Activated naive CD8-positive, alpha-beta T cell treated with anti-CD3 and anti-CD28 coated beads for 36 hours (primary cell): ENCODE measurements at places on chromosomes 13 and 19.
A peak's percentile ranks its signal among the peaks of the same experiment; 100 is the strongest.

GRCh38 chr13:24033527-24034302 is 126.8 kb upstream of the SPATA13 start:
- DNase-seq: no peak

DNA sequence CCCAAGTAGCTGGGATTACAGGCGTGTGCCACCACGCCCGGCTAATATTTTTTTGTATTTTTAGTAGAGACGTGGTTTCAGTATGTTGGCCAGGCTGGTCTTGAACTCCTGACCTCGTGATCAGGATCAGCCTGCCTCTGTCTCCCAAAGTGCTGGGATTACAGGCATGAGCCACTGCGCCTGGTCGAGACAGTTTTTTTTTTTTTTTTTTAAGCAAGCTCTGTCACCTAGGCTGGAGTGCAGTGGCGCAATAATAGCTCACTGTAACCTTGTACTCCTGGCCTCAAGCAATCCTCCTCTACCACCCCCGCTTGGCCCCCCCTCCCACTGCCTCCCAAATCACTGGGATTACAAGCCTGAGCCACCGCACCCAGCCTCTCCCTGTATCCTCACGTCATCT is 6.4 kb upstream of the MAP2K7 start:
- no peak for DNase-seq

- no peak for DNase-seq
These were observed 30.4 kb upstream of the TMEM255B start for GRCh38 chr13:113728571-113729054.

- DNase-seq: peak; percentile 82
These were observed 25.9 kb downstream of the MPND start for GRCh38 chr19:4369109-4369887.

- no peak for DNase-seq
These were observed 7.4 kb downstream of the ISYNA1 start for GRCh38 chr19:18430417-18431144.

DNA sequence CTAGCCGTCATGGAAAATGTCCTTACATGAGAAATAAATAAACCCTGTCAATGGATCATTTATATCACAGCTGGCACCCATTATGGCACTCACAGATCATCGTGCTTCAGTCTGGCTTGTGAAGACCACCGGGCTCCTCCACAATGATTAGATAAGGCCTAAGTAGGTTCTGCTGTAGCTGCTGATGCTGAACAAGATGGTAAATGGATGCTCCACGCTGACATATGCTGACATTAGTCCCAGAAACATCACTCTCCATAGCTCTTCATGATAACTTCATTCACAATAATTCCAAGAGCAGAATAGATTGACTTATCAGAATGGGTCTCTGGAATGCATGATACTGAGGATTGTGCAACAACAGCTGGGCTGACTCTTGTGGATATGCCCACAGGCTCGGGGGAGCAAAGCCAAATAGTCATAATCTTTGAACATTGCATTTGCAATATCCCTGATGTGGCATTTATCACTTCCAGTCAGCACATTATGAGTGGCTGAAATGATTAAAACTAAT is 63.8 kb upstream of the RXFP2 start:
- DNase-seq: no peak

DNA sequence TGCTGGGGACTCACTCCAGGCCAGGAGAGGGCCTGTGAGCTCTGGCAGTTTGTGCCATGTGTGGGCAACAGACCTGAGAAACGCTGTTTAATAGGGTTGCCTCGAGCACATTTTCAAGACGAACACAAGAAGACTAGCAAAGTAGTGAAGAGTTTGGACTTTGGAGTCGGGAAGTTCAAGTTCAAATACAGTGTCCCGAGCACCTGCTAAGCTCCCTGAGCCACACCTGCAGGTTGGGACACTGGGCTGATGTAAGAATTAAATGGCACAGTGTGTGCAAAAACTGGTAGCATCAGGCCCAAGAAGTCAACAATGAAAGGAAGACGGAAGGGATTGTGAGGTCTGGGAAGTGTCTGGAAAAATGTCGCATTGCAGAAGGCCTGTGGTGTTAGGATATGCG is 112.8 kb upstream of the PABPC3 start:
- no peak for DNase-seq

DNA sequence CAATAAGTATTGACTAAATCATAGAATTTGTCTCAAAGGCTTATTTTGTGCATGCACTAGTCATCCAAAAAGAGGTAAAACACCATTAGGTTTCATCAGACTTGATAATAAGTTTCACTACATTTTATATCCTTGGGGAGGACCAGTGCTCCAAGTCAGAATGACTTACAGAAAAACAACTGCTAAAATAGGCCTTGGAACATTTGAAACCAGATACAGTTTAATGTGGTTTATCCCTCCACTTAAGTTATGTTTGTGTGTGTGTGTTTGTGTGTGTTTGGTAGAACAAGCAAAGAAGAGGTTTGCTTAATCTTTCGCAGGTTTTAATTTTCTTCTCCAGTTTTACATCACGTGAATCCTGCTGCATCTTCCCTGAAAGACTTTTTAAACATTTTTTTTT is 570.9 kb downstream of the PCDH9 start:
- no peak for DNase-seq

DNA sequence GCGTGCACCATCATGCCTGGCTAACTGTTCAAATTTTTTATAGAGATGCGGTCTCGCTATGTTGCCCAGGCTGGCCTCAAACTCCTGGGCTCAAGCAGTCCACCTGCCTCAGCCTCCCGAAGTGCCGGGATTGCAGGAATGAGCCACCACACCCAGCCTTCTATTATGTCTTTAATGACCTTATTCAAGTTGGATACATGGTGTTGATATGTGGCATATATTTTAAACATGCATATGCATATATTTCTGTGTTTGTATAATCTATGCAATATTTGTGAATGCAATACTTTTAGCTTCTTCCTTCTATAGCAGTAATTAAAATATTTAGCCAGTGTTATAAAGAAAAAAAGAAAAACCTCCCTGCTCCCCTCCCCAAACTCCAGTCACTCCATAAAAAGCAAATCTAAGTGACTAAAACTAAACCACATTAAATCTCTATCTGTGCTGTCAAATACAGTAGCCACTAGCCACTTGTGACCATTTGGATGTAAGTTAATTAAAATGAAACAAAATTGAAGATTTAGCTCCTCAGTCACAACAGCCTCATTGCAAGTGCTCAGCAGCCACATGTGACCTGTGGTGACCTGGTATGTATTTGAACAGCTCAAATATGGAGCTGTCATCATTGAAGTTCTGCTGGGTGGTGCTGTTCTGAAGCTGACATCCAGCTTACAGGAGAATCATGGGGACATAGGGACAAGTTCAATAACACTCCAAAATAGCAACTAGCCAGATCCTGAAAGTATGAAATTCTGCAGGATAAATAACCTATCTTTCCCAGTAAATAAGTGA is 27.4 kb downstream of the FCGBP start:
- DNase-seq: no peak

DNA sequence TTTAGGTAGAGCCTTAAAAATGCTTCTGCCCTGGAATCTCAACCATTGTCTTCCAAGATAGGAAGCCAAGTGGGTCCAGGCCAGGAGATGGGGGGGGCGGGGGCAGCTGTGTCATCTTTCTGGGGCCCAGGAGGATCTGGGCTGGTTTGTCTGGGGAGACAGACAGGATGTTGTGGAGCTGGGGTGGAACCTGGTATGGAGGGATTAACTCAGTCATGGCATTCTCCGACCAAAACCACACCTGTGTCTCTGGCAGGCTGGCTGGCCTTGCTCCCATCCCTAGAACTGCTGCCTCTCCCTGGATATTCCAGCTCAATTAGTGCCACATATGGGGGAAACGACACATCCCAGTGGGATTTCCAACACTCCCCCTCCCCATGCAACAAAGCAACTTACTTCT is 2.7 kb upstream of the MAP2K7 start:
- no peak for DNase-seq

GRCh38 chr13:50366488-50367174 is 351.4 kb downstream of the KCNRG start:
- DNase-seq: peak; percentile 37

- DNase-seq: no peak
These were observed at the start of gene SEMA6B for GRCh38 chr19:4559569-4559968. SEMA6B (minus strand) TSS chr19:4559684; CDS start chr19:4558457, 1,227 bp downstream.
